ENCODE measurements at places on chromosomes 7 and 10.

DNA sequence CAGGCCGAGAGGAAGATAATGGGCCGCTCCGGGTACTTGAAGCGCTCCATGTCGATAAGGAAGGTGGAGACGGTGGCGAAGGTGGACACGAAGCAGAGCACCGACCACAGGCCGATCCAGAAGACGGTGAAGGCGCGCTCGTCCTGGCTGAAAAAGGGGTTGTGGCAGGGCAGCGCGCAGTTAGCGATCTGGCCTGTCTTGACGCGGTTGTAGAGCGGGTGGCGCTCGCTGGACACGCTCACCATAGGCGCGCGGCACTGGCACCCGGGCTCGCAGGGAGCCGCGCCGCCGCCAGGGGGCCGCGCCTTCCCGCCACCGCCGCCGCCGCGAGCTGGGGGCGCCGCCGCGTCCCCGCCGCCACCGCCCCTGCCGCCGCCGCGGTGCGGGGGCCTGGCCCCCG lies 1.6 kb downstream of the FZD8 start:
- DNase-seq, result peak; percentile 69

- no peak for DNase-seq
Measured at GRCh38 chr7:79692015-79692414, 238.5 kb upstream of the MAGI2 start.

GRCh38 chr7:11366118-11366517 lies 392.4 kb downstream of the PHF14 start:
- no peak for DNase-seq

GRCh38 chr10:90919683-90920574 lies 958 bp downstream of the ANKRD1 start:
- no peak for DNase-seq

DNA sequence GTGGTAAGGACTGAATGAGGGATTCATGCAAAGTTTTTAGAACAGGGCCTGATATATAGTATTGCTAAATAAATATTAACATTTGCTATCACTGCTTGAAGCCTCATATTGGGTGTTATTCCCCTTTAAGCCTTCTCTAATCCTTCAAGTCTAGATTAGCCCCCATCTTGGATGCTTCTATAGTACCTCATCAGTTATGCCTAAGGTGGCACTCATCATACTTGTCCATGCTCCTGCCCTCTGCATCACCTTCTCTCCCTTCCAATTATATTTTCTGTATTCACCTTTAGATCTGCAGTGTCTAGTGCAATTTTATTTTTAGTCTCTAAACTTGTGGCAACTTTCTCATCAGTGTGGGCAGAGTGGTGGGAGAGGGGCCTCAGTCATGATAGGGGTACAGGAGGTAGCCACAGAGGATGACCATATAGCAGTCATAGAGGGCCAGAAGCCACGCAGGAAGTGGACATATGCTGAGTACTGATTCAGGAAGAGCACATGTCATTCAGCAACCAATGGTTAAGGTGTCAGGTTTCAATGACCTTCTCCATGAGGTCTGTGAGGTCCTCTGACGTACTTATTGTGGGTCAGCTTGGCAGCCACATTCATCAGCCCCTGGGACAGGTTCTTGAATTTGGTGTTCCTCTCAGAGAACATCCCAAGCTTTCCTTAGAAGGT lies 2.5 kb downstream of the ENTPD1 start:
- DNase-seq, result no peak

DNA sequence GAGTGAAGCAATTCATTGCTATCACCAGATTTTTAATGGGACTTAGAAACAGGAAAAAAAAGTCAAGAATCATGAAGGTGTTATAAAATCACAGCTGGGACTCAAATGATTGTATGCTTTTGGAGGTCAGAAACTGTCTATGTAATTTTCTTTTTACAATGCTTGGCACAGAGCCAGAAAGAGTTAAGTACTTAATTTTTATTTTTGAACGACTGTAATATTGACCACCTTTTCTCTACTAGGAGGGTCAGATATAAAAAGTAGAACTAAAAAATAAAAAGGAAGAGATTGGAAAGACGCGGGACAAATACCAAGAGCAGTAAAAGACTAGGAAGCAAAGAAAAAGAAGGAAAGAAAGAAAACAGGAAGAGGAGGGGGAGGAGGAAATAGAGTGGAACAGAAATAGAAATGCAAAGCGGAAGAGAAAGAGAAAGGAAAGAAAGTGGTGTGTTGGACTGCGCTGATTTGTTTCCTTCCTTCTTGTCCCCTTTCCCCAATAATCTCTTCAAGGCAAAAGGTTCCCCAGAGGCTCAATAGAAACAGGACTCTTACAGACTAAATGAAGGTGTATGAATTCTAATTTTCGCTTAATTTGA lies 23.2 kb upstream of the C1GALT1 start:
- DNase-seq, result no peak

GRCh38 chr7:118026791-118027190 lies 153.6 kb upstream of the CTTNBP2 start:
- no peak for DNase-seq

DNA sequence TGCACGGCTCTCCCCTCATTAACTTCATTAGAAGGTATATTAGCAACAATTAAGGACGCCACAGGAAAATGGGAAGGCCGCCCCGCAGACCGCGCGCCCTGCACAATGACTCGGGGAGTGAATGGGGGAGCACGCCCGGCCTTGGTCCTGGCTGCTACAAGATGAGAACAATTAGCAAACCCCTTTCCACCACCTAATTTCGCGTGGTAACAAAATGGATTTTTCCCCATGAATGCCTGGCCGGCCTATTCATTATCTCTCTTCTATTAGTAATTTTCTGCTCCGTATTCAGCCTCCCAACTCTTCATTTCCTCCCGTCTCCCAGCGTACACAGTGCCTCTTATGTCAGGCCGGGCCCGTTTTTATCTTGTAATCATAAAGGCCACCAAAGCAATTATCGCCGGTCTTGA lies 346.9 kb downstream of the DNAJB6 start:
- DNase-seq, result peak; percentile 52

- DNase-seq, result no peak
Measured at GRCh38 chr7:28729727-28730126, 228.4 kb downstream of the TRIL start.

DNA sequence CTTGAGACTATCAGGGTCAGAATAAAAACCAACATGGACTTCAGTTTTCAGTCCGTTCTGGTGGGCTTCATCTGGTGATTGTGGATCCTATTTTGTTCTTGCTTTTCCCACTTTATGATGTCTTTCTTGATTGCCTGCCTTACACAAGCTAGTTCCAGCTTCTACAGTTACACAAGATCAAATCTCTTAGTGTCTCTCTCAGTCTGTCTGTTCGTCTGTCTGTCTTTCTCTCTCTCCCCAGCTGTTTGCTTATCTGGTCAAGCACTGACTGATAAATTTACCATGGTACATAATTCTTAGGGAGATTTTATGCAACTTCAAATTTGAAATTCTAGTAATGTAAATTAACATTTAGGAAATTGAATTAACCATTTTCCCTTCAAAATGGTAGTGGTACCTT lies 35.8 kb downstream of the TAX1BP1 start:
- DNase-seq, result no peak

DNA sequence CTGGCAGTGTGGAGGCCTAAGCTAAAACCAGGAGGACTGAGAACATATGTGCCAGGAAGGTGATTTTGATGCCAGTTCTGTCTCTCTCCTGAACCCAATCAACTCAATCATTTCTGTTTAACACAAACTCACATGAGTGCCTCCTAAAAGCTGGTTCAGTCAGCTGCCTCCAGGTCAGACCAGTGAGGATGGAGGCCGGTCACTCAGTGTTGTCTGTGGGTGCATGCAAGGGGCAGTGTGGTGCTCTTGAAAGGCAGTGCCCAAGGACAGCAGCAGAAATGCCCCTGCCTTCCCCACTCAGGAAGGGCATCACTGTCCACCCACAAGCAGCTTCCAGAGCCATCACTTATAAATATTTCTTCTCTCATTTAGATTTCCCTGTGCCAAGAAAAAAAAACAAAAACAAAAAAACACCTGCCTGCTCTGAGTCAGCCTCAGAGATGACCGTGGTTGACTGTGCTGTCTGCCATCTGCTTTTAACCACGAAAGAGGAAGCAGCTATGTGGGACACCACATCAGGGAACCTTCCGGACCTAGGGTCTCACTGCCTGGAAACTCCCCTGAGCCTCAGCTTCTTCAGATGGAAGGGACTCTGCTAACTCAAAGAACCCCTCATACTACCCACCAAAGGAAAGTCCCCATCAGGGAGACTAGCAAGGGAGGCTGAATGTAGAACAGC lies 39.1 kb downstream of the VOPP1 start:
- peak; percentile 90 for DNase-seq

GRCh38 chr10:75623310-75624093 lies 192.1 kb downstream of the LRMDA start:
- DNase-seq, result no peak
